ENCODE measurements at places on chromosomes 4 and X. TPM values are rescaled to one million over a fixed set of nuclear protein-coding genes. Genes with fewer than 3 reads are reported as not detected.

MECP2 gene
- total RNA-seq, result 18.1 TPM

PDE6B gene
- 4.1 TPM for total RNA-seq

EXOC1L gene
- not detected for total RNA-seq

MAGIX gene
- total RNA-seq, result 8.3 TPM

NPY5R gene
- total RNA-seq, result 0.12 TPM

CPLX1 gene
- total RNA-seq, result not detected

ASB11 gene
- total RNA-seq, result not detected

ZNF630 gene
- total RNA-seq, result 1.5 TPM

NAA11 gene
- total RNA-seq, result not detected

DHRSX gene
- 22.8 TPM for total RNA-seq

ARSD gene
- 6.7 TPM for total RNA-seq

CYSLTR1 gene
- total RNA-seq, result not detected

ZRSR2 gene
- 3.1 TPM for total RNA-seq

UGT2B11 gene
- total RNA-seq, result not detected

S100P gene
- total RNA-seq, result 0.14 TPM

C4orf54 gene
- not detected for total RNA-seq

CPEB2 gene
- total RNA-seq, result 3.5 TPM

PCDH10 gene
- total RNA-seq, result 0.14 TPM

GLRB gene
- total RNA-seq, result 6.6 TPM

ANTXR2 gene
- 14.4 TPM for total RNA-seq

SAGE1 gene
- total RNA-seq, result not detected

UTP3 gene
- 28.0 TPM for total RNA-seq

UGT2A3 gene
- total RNA-seq, result 0.22 TPM

MAGED4 gene
- 13.2 TPM for total RNA-seq

MAPK10 gene
- total RNA-seq, result 1.3 TPM

CCNI gene
- total RNA-seq, result 116 TPM

SORCS2 gene
- 0.22 TPM for total RNA-seq

CASP6 gene
- 59.7 TPM for total RNA-seq

NSG1 gene
- total RNA-seq, result 1.6 TPM

TKTL1 gene
- not detected for total RNA-seq

TRPC5OS gene
- not detected for total RNA-seq

NXF2B gene
- not detected for total RNA-seq

TMEM31 gene
- total RNA-seq, result not detected

EPGN gene
- total RNA-seq, result 1.9 TPM

GPR82 gene
- total RNA-seq, result not detected

ALPK1 gene
- 3.0 TPM for total RNA-seq

DCAF4L1 gene
- not detected for total RNA-seq

DGKK gene
- under 0.01 TPM for total RNA-seq
